Stimulated activated CD8-positive, alpha-beta memory T cell treated with anti-CD3 and anti-CD28 coated beads, Interleukin-12 subunit alpha, Interleukin-12 subunit beta, amount 100 ng/mL, for 4 hours (primary cell): ENCODE measurements at places on chromosomes 11 and 22.
A peak's percentile ranks its signal among the peaks of the same experiment; 100 is the strongest.

GRCh38 chr11:74462009-74462408 is 5.3 kb downstream of the KCNE3 start:
- DNase-seq, result no peak

DNA sequence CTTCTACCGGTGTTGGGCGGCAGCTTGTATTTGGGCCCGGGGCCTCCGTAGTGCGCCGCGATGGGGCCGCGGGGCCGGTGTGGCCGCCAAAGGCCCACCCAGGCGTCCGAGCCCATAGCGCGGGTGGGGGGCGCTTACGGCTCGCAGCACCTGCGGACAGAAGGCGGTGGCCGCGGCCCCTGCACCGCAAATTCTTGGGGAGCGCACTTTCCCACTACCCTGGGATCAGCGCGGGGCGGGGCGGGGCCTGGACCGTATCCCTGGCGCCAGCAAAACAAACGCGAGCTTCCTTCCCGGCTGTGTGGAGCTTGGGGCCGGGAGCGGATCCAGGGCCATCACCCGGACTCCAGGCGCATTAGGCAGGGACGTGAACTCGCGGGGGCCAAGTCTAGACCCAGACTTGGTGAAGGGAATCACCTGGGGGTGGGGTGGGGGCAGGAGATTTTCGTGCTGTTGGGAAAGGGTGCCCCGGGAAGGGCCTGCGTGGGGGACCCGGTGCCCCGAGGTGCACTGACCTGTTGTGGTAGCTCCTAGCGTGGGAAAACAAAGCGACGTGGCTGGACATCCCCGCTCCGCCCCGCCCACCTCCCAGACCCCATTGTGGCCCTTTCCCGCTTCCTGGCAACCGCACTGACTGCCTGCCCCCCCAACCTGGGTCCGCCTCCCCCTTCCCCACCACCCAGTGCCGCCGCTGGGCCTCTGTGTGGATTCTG is 2.3 kb upstream of the TYMP start:
- DNase-seq, result no peak

DNA sequence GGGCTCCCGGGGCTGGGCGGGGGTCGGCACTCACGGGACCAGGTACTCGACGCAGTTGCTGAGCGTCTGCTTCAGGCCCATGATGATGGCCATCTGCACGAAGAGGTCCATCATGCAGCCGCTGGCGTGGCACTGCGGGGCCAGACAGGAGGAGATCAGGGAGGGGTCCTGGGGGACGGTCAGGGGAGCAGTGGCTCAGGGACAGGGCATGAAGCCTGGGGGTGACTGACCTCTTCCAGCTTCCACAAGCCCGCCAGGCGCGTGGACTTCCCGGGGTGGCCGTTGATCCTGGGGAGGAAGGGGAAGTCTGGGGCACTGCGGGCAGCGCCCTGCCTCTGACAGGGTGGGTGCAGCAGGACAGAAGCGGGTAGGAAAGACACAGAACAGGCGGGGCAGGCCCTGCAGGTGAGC is 6.1 kb upstream of the SIGIRR start:
- no peak for DNase-seq

GRCh38 chr11:125179895-125180294 is 15.3 kb downstream of the PKNOX2 start:
- no peak for DNase-seq

GRCh38 chr22:37335806-37336199 is 53.5 kb downstream of the CYTH4 start:
- DNase-seq, result no peak

DNA sequence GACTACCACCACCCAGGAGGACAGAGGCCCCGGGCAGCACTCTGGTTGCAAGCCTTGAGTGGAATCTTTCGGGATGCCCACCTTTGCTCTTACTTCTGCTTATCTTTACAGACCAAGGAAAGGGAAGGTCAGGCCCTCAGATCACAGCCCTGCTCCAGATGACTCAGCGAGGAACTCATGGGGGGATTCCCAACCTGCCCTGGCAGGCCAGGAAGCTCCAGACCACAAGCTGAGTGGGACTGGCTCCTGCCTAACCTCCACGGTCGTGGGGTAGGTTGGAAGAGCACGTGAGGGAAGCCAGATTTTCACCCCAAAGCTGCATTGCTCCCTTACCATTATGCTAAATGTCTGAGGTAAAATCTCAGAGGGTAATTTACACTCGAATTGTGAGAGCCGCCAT is 11.8 kb downstream of the TBC1D10A start:
- DNase-seq, result peak; percentile 21

DNA sequence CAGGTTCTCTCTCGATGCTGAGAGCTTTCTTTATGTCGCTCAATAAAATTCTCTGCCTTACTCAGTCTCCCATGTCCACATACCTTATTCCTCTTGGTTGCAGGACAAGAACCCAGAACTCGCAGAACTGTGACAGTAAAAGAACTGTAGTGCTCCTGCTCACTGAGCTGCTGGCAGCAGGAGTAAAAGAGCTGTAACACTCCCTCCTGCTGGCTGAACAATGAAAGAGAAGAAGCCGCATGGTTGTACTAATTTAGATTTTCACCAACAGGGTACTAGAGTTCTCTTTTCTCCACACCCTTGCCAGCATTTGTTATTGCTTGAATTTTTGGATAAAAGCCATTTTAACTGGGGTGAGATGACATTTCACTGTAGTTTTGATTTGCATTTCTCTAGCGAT is 433.2 kb downstream of the GUCY1A2 start:
- no peak for DNase-seq

DNA sequence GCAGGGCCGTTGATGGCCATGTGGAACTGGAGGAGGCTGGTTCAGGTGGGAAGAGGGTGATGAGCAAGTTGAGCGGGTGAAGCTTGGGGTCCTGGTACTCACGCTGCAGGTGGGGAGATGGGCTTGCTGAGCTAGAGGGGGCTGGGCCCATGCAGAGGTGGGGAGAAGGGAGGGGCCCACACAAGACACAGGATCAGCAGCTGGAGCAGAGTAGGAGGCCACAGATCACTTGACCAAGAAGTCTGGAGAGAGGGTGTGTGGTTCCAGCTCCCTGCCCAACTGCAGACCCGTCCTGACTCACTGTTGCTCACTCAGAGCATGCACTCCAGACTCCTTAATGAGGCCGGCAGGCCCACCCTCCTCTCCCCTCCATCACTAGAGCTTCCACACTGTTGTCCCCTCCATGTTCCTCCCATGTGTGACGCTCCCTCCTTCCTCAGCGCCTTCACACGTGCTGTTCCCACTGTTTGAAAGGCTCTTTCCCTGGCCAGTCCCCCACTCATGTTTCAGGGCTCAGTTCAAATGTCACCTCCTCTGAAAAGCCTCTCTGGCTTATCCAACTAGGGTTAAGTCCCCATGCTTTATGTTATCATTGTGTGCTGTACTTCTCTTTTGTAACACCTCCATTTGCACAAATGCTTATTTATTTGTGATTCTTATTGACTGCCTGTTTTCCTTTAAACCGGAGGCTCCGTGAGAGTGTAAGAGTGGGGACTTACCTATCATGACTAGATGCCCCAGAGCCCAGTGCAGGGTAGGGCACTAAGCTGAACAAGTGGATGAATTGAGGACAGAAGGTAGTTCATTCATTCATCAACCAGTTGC is 2.3 kb downstream of the CCDC86 start:
- DNase-seq, result no peak

GRCh38 chr11:72860592-72860991 is 46.4 kb downstream of the ATG16L2 start:
- DNase-seq, result no peak

- no peak for DNase-seq
Observed at GRCh38 chr11:86587264-86588193, 84.9 kb downstream of the ME3 start.

GRCh38 chr11:63985812-63986155 is 454 bp upstream of the OTUB1 start:
- peak; percentile 29 for DNase-seq

- DNase-seq, result no peak
Observed at GRCh38 chr11:21556926-21557325, 636.0 kb upstream of the ANO5 start.

- no peak for DNase-seq
Observed at GRCh38 chr11:126808296-126808695, 192.3 kb downstream of the KIRREL3 start.

- no peak for DNase-seq
Observed at GRCh38 chr11:8699903-8700302, 17.3 kb downstream of the RPL27A start.

DNA sequence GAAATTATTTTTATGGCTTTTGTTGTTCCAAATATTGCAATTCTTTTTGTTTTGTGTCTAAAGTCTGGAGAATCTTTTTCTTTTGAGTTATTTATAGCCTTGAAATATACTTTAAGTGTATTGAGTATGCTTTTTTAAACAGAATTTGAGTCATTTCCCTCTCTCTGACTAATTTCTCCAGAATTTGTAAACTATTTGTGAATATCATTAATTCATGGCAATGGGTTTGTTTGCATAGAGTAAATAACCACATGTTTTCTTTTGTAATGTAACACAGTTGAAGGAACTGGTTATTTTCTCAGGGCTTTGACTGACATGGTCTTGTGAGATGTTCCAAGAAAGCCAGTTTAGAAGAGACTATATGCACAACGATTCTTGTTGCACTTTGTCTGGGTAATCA is 30.9 kb upstream of the MPEG1 start:
- DNase-seq, result no peak

- DNase-seq, result peak; percentile 34
Observed at GRCh38 chr11:57349491-57350274, 11.5 kb downstream of the P2RX3 start.

DNA sequence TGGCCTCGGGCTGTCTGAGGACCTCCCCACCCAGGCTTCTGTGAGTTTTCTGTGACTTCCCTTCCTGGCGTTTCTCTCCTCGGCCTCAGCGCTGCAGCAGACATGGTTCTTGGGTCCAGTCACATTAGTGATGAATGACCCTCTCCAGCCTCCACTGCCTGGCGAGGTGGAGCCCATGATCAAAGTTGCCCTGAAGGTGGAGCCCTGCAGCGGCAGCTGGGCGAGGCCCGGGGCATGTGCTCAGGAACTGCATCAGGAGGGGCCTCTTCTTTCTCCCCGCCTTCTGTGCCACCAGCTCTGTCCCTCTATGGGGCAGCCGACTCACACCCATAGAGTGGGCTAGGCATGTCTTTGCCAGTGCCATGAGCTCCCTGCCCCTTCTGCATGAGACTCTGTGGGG is 1079.7 kb downstream of the TBC1D22A start:
- no peak for DNase-seq

- DNase-seq, result no peak
Observed at GRCh38 chr11:67389477-67389876, 2.3 kb upstream of the RAD9A start.

DNA sequence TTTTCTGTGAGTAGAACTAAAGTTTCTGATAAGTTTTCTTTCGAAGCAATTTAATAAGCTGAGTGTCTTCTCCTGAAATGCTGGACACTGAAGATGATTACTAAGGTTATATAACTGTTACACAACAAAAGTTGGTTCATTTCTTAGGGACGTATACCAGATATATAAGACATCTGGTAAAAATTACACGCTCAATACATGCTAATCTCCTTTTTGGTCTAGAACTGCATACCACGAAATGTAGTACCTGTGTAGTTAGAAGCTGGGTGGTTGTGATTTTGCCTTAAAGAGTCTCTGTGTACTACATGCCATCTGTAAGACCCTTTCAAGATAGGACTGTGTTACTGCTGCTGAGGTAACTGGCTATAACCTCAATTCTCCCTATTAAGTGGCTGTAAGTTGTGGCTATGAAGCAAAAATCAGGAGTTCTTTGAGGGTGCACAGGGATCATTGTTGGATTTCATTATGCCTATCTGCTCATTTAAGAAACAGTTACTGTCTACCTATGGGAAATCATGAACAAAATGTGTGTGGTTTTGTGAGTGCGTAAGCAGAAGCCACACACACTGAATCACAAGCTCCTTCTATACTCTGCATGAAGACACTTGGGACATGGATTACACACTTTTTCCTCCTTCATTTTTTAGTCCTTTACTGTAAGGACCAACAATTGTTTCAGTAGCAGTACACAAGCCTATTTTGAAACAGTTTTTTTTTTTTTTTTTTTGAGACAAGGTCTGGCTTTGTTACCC is 195.9 kb downstream of the SWAP70 start:
- DNase-seq, result no peak

- no peak for DNase-seq
Observed at GRCh38 chr11:21485006-21485405, 707.9 kb upstream of the ANO5 start.

GRCh38 chr11:124899383-124900145 is 1.9 kb upstream of the ROBO4 start:
- no peak for DNase-seq

DNA sequence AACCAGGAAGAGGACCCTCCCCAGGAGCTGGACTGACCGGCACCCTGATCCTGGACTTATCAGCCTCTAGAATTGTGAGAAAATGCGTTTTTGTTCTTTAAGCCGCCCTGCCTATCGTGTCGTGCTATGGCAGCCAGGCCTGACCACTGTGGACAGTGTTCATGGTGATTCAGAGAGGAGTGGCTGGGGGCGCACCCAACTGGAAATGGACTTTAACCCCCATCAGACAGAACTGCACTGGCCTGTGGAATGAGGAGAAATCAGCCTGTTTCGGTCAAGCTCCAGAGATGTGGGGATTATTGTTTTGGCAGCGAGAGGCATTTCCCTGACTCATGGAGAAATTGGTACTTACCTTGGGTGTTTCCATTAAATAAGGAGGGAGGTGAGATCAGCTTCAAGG is 1437.8 kb downstream of the BRD1 start:
- DNase-seq, result no peak

DNA sequence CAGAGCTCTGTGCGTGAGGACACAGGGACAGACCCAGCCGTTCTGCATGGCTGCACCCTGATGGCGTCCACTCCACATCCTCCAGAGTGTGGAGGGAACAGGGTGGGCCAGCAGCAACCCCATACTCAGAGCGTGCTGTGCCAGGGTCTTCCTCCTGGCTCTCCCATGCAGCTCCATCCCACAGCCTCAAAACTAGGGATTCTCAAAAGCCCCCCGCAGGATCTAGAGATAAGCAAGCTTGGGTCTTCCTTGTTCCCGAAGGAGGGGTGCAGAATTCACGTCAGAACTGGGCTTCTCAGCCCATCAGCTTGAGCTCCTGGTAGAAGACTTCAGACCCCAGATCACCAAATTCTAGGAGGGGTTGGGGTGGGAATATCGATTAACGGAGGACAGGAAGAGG is 858.8 kb downstream of the TBC1D22A start:
- no peak for DNase-seq
